ENCODE measurements at places on chromosomes 1 and 21.

DNA sequence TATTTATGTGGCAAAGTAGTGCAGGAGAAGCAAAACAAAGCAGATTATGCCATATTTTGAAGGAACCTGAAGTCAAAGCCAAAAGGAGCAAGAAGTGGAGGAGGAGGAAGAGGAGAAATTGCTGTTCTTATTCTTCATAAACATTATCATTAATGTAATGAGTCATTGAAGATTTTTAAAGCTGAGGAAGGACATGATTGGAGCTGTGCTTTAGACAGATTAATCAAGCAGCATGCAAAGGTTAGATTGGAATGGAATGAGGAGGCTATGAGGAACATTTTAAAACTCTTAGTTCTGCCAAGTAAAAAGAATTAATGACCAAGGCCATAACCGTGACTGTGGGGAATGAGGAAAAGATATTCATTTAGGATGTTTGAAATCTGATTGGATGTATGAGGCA, 33.0 kb upstream of the HSD17B7 start:
- DNase-seq, result no peak

- no peak for DNase-seq
Measured at GRCh38 chr1:151991663-151992302, 1.9 kb downstream of the S100A10 start.

DNA sequence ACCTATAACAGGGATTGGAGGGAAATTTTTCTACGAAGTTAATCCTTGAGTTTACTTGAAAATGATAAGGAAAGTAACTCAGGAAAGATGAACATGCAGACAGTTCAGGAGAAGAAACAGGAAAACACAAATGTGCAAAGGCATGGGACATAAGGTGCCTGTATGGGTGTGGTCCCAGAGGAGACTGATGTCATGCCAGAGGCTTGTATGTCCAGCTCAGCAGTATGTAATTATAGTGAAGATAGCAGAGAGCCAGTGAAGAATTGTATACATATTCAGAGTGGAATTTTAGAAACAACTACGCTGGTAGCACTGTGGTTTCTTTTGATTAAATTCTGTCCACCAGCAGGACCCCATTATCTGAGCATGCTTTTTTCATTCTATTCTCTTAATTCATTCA, 179.5 kb downstream of the LRRC7 start:
- no peak for DNase-seq

DNA sequence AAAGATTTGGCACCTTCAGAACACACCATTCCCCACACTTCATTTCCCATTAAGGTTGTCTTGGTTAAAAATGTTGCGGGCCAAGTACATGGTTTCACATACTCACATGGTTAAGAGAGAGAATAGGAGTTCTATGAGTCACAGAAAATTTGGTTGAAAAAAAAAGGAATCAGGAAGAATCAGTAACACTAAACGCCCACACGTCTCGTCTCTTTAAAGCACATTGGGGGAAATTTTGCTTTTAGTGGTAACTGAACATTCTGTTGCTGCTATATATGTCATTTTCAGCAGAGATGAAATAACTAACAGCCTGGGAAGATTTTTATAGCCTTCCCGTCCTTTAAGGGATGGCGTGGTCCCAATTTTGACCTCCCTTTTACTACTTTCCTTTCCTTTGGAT, 132.9 kb upstream of the ERG start:
- no peak for DNase-seq

GRCh38 chr1:208223136-208223535, 21.0 kb downstream of the PLXNA2 start:
- DNase-seq, result no peak

- DNase-seq, result no peak
Measured at GRCh38 chr1:7768583-7768982, 2.5 kb upstream of the VAMP3 start.

DNA sequence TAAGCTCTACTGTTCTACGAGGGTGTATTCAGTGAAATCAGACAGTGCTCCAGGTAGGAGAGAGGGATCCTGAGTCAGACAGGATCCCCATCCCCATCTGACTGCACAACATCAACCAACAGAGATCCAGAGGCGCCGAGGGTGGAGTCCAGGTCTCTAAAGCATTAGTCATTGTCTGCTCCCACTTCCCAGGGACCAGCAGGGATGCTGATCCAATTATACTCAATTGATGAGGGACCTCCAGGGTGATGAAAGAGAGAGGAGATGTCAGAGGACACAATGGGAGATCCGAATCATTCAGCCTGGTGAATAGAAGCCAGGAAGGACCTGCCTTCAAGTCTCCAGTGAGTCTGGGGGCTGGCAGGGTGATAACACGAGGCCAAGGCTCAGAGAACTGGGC, 39.5 kb upstream of the STMN1 start:
- DNase-seq, result no peak

- no peak for DNase-seq
Measured at GRCh38 chr1:151002051-151002450, 4.7 kb downstream of the MINDY1 start.

- DNase-seq, result no peak
Measured at GRCh38 chr1:207365063-207365462, 43.6 kb downstream of the CD55 start.
